ENCODE measurements at places on chromosomes 16 and 17.

GRCh38 chr16:1532081-1532760 is 1.2 kb upstream of the TMEM204 start:
- DNase-seq: no peak

GRCh38 chr17:79537061-79537460 is 73.8 kb downstream of the RBFOX3 start:
- DNase-seq: no peak

- DNase-seq: no peak
Observed at GRCh38 chr16:30837904-30838303, 50.9 kb upstream of the ZNF629 start.

DNA sequence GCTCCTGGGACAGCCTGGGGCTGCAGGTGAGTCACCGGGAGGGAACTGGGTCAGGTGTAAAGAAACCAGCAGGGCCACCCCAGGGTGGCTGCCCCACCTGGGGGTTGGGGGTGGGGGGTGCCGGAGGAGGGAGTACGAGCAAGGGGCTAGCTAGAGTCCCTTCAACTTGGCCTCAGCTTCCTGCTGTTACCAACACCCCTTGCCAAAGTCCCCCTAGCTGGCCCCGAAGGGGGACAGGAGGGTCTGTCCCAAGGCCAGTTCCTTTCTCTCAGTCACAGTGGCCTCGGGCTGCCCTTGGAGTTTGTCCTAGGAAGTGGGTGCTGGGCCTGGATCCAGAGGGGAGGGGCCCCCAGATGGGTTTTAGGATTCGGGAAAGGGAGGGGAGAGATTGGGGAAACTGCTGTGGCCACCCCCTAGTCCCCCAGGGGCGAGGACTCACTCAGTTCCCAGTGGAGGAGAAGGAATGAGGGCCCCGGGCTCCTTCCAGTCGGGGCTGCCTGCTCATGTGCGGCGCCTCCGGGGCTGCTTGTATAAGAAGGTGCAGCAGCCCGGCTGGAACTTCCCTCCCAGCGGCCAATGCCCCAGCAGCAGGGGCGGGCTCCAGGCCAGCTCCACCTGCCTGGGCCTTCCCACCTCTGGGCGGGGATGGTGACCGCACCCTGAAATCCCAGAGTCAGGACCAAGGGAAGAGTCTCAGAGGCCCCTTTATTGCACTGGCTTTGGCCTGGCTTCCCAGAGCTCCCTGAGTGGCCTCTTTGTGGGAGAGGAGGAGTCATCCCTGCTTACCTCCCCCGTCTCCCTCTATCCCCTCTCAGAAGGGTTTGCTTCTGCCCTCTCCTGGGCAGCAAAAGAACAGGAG is 7.3 kb downstream of the ARHGAP27 start:
- DNase-seq: no peak

DNA sequence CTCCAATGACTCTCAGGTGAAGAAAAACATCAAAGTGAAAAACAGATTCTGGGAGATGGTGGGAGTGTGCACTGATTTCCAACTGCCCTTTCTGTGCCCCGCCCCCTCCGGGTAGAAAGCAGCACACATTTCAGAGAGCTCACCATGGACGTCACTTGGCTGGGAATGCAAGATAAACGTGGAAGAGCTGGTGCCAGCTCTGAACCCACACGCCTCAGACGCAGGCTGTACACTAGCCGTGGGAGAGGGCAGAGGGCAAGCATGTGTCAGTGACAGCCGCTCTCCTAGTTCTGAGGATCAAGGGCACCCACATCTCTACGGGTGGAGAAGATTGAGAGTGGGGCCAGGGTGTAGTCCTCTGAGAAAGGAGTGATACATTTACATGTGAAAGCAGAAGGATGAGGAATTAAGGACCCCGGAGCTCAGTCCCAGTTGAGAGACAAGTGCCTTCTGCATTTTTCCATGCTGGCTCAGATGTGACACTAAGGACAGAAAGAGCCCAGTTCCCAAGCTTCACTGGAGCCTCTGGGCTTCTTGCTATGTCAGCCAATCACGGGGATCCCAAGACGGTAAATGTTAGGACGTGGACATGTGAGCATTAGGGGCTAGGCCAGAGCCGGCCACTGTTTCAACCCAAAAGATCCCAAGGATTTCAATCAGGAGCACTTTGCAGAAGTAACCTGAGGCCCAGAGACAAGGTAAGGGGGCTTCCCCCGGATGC is 101.3 kb downstream of the ZFHX3 start:
- DNase-seq: no peak

- no peak for DNase-seq
Observed at GRCh38 chr17:34556384-34556783, 23.0 kb upstream of the TMEM132E start.

DNA sequence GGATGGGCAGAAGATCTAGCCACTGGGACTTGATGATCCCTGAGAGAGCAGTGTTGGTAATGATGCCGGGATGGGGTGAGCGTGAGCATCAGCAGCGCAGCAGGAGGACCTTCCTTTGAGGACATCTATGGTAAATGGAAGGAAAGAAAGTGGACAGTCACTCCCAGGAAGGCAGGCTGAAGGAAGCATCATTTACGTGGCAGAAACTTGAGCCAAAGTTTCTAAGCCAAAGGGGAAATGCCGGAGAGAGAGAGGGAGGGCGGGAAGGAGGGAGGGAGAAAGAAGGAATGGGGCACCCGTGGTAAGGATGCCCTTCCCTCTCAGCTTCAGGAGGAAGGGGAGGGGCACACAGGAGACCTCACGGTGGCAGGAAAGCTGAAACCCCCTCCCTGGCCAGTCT is 86.3 kb upstream of the CACNG5 start:
- no peak for DNase-seq

All from stimulated activated naive CD4-positive, alpha-beta T cell treated with Interleukin-2 at 50 U/mL for 16 hours (primary cell).